ENCODE measurements at places on chromosomes 3 and 15.

DNA sequence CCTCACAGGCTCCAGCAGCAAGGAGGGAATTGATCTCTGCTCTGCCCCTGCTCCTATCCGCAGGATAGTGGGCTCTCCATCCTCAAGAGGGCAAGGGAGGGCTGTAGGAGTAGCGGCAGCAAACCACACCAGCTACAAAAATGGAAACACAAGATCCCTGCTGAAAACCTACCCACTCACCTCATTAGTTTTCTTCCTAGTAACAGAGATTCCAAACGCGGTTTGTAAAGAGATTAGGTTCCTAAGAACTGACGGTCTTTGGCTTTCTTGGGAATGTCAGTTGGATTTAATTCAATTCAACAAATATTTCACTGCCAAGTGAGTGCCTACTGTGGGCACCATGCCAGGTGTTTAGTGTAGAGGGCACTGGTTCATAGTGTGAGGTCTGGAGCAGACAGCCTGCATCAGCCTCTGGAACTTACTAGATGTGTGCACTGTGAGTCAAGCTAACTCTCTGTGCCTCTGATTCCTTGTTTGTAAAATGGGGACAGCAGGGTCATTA is 84.7 kb downstream of the MRPL46 start:
- no peak for DNase-seq

- no peak for DNase-seq
These were observed 184.5 kb downstream of the TBC1D5 start for GRCh38 chr3:17557749-17558463.

GRCh38 chr15:40872791-40873693 is 992 bp downstream of the RHOV start:
- no peak for DNase-seq

DNA sequence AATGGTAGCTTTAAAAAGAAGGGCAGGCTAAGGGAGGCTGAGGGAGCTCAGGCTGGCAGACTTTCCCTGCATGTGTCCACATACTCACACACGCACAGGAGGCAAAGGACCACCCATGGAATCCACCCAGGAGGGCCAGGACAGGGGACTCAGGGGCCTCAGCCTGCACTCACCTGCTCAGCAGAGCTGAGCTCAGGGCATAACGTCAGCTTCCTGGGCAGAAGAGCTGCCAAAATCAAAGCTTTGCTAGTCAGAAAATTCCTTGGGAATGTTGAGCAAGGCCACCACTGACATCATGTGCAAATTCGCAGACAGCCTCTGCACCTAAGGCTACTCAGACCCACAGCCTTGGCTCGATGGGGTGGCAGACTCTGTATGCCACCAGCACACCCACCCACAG is 16.4 kb upstream of the ALAS1 start:
- no peak for DNase-seq

GRCh38 chr3:119562307-119562961 is 3.0 kb upstream of the CD80 start:
- no peak for DNase-seq

GRCh38 chr3:54188176-54188791 is 65.9 kb downstream of the CACNA2D3 start:
- peak; percentile 7 for DNase-seq

DNA sequence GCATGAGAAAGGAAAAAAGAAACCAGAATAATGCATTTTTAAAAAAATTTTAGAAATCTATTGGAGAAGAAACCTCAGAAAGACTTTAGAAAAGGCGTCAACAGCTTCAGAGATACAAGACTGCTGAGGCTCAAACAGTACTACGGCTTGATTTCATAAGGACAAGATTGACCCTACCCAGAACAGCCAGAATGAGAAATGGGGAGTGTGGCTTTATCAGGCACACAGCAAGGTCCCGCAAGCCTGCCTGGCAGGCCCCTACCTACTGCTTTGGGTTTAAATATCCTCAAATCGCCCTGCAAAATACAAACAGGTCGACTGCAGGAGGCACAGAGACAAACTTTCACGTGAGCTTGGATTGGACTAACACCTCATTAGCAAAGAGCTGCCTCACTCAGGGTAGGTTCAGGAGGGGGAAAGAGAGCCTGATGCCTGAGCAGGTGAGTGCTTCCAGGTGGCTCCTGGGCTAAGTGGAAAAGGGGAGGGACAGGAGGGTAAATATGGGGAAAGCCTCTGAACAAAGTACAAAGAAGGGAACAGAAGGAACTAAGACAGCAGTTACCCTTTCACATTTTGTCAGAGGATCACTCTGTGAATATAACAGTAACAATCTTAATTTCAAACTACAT is 87.5 kb downstream of the RORA start:
- DNase-seq, result no peak

- no peak for DNase-seq
These were observed 542.5 kb upstream of the UBE2E2 start for GRCh38 chr3:22660606-22661005.

DNA sequence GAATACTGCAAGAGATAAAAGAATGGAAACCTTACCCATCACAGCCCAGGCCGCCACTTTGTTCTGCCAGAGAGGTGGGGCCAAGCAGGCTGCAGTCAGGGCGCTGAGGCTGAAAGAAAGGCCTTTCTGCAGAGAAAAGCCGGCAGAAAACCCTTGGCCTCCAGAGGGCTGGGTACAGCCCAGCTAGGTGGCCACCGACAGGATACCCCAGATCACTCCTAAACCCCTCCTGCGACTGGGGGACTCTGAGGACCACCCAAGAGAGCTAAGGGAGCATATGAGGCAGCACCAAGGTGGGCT is 69.3 kb downstream of the SMAD6 start:
- no peak for DNase-seq

DNA sequence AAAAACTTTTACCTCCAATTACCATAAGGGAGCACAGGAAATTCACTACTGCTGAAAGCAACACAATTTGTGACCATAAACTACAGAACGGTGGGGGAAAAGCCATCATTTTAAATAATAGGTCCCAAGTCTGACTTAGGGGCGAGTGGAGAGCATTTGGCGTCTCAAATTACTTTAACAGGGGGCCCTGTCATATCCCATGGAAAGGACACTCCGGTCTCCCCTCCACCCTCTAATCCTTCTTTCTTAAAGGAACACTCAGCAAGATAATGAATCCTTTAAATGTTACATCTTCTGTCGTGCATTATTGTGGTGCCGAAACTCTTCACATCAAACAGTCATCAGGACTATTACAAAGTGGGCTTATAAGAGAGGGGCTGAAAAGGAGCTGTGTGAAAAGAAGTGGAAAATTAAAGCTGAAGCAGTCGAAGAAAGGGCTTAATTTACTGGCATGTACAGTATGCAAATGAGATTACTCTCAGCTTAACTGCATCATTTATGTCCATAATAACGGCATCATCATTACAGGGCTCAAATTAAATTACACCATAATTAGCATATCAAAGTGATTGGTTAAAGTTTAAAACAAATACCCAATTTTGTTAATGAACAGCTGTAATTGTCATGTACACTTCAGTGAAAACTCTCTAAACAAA is 342.2 kb downstream of the FOXP1 start:
- no peak for DNase-seq

- DNase-seq, result no peak
These were observed 36.7 kb upstream of the BDH1 start for GRCh38 chr3:197592361-197593045.

- no peak for DNase-seq
These were observed 14.8 kb downstream of the DOCK3 start for GRCh38 chr3:50689558-50689957.

DNA sequence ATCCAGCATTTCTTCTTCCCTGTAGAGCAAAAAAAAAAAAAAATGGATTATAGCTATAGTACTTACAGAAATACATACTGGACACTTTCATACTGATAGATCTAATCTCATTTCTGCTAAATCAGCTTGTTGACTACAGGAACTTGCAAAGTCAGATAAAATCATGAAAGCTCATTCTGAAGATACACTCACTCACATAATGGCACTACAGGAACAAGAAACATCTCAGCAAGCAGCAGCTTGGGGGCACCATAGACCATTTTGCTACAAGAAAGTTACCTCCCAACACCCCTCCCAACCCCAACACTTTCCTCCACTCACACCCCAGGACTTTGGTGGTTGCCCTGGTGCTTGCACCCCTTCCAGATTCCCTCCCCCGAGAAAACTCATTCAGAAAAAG is 4.6 kb downstream of the MYH15 start:
- DNase-seq, result no peak

GRCh38 chr3:39755100-39755499 is 54.3 kb upstream of the MYRIP start:
- DNase-seq, result no peak

- DNase-seq, result peak; percentile 20
These were observed 44.6 kb downstream of the SLC12A1 start for GRCh38 chr15:48250640-48251076.

- DNase-seq, result no peak
These were observed 1.0 kb upstream of the PCCB start for GRCh38 chr3:136249091-136249490.

DNA sequence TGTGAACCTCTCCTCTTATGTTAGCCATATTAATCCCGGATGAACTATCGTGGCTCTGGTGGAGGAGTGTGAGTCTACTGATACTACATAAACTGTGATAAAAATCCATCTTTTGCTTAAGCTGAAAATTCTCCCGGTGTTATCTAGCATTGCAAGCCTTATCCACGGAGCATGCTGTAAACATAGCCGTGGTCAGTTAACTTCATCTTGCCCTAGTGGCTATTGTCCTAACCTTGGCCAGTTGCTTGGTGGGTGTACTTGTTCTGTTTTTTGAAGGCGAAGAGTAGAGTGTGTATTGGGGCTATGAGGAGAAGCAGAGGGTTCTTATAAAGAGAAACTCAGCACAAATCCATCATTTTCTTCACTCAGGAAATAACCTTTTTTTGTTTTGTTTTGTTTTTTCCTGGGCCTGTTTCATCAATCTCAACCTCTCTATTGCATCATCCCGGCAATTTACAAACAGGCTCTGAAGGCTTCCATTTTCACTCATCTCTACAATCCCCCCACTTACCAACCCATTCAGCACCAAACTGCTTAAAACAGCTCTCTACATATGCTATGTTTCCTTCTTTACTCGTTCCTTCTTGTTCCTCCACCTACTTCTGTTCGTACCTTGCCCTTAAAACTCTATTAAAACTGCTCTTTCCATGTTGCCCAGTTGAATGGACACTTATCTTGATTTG is 135.5 kb upstream of the PTX3 start:
- no peak for DNase-seq

GRCh38 chr15:95990833-95991232 is 339.7 kb upstream of the NR2F2 start:
- no peak for DNase-seq

GRCh38 chr15:25250011-25250596 is 188.7 kb downstream of the UBE3A start:
- no peak for DNase-seq

GRCh38 chr3:138434276-138434874 is at the start of gene ESYT3:
Gene ESYT3, plus strand, starts transcription at chr3:138434616. Its CDS starts 183 bp downstream, at chr3:138434799.
- peak; percentile 20 for DNase-seq

- DNase-seq, result no peak
These were observed 30.7 kb downstream of the DENND4A start for GRCh38 chr15:65761210-65761926.

- no peak for DNase-seq
These were observed 83.4 kb upstream of the RARB start for GRCh38 chr3:25344670-25345069.

Data from globus pallidus (tissue), 1 donor.